NCI-H524 (cell line): ENCODE measurements at places on chromosomes 12 and 14.
A peak's percentile ranks its signal among the peaks of the same experiment; 100 is the strongest.

DNA sequence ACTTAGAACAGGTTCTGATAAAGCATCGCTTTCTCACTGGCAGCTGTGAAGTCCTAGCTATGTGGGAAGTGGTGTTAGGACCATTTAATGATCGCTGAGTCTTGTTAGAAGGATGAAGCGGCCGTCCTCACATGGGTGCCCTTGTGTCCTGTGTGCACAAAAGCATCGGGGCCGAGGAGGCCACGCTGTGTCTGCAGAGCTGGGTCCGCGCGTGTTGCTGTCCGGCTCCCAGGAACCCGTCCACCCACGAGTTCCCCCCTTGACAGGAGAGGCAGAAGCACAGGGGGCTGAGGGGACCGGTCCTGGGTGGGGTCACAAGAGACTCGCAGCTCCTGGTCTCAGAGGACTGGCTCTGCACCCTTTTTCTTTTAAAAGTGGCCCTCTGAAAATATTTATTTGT lies 90.4 kb downstream of the ADGRD1 start:
- no peak for DNase-seq

GRCh38 chr12:11497995-11498394 lies 102.6 kb upstream of the PRB2 start:
- no peak for DNase-seq

DNA sequence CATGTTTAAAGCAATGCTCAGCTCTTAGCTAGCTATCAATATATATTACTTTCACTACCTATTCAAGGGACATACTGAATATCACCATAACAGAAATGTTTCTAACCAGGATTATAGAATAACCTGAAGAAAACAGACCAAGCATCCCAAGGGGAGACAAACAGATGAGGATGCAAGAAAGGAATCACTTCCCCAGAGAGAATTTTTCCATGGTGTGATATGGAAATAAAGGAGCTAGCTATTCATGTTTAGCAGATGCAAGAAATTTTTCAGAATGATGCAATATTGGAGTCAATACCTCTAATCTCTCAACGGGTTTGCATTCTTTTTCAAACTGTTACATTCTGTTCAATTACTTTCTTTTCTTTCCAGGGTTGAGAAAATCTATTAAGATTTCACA lies 538.9 kb upstream of the FLRT2 start:
- no peak for DNase-seq

DNA sequence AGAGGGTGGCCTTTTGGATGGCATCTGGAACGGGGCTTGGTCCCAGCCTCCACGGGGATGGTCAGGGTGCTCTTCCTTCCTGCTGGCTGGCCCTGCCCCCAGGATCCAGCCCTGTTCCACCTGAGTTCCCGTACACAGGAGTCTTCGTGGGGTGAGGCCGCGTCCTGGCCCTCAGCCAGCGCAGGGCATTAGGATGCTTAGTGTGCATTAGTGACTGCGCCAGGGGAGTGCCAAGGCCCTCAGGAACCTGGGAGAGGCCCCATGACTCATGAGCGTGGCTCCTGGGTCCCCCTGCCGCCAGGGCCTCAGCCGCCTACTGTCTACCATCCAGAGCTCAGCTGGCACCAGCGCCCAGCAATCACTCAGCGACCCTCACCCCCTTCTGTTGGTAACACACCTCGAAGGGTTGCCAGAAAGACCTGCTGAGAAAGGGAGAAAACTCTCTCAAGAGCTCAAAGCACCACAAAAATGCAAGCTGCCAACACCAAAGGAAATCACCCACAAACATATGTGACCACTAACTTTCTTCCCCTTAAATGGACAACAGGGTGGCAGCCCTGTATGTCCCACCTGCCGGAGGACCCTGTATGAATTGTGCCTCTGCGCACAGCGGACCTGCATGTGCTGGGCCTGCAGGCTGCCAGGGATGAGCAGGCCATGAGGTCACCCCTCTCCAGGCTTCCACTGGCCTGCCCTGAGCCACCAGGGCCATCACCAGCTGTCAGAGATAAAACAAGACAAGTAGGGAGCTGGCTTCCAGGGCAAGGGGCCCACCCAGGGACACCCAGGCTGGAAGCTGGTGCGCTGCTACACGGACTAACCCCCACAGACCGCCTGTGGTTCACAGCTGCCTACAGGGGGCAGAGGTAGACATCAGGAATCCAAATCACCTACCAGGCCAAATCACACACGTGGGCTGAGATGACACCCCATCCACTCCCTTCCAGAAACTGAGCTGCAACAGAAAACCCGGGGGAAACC lies 28.7 kb downstream of the CCDC85C start:
- peak; percentile 77 for DNase-seq

DNA sequence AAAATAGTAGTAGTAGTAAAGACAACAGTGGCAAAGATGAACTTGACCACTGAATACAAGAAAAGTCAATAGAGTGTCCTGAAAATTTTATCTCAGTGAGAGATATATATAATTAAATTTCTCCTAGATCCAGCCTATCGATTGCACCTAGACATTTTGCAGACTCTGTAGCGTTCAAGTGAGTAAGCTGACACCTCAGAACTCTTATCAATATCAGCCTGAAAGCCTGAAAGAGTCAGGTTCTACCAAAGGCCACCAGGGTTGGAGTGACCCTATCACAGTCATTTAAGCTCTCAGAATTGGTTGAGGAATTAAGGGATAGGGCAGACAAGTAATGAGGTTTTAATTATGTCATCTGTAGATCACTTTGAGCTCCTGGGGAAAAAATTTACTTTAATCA lies 174.6 kb downstream of the SRGAP1 start:
- no peak for DNase-seq

DNA sequence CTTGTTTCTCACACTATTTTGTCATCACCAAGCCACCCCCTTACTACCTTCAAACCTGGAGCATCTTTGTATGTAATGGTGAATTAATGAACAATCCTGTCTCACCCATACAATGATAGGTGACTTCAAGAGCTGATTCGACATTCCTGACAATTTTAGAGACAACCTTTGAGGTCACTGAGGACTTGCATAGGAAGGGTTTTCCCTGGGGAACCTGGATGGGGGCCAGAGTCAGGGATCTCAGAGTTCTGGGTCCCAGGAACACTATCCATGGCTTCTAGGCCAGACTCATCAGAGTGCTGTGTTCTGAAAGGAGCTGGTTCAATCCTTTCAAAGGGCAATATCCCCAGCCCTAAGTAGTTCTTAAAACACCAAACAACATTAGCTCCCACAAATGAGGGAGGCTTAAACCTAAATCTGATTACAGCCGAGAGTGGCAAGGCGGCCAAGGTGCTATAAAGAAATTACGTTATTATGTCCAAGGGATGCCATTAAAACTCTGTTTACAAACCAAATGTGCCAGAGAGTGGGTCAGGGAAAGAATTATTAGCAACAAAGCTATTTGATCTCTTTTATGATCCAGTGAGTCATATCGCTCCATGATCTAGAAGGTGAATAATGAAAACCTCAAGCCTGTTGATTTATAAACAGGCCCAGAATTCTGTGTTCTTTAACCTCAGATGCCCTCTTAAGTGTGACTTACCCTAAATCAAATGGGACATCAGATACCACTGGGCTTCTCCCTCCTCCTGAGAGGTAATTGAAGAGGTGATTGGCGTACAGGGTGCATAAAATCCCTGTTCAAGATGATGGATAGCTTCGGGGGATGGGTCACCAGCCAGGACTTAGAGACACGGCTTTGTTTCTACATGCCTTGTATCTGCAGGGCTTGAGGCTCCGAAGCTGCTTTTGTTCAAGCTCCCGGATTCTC lies 230.2 kb upstream of the TBX3 start:
- no peak for DNase-seq

GRCh38 chr14:73264080-73264884 lies 27.0 kb downstream of the PAPLN start:
- no peak for DNase-seq

DNA sequence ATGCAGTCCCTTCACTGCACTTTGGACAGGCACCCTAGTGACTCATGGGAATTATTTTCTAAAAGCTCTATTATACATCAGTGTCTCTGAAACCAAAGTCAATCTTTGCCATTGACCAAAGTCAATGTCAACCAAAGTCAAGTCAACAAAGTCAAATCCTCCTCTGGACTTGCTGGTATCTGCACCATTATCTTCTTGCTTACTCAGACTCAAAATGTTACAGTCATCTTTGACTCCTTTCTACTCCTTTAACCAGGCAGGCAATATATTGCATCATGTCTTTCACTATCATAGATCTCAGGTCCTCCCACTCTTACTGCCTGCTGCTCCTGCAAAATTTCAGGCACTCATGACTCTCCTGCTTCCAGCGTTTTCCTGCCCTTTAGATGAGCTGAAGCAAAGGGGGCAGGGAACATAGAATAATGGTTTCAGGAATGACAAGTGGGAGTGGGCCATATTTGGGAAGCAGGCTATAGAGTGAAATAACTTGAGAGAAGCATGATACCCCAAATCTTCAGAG lies 39.2 kb downstream of the IGF1 start:
- no peak for DNase-seq

GRCh38 chr12:639566-639965 lies 23.7 kb downstream of the NINJ2 start:
- DNase-seq, result no peak

DNA sequence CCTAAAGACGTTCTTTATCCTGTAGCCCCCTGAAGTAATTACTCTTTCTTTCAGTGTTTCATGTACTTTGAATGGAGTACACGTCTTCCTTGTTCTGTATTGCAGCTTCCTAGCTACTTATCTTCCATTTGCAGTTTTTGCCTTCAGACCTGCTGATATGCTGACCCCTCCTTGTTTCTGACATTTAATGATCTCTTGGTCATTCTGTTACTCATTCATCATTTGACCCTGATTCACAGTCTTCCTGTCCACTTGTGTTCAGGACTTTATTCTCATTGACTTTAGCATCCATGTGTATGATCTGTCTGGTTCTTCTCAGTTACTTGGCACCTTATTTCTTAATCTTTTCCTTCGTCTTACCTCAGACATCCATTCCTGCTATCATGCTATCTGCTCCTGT lies 22.2 kb downstream of the CPSF2 start:
- no peak for DNase-seq

- DNase-seq, result no peak
Observed at GRCh38 chr14:39673270-39673711, 241.1 kb upstream of the FBXO33 start.

- peak; percentile 69 for DNase-seq
Observed at GRCh38 chr12:56488041-56488955, at the start of gene GLS2. GLS2 (minus strand) TSS chr12:56488161; CDS start chr12:56488118, 43 bp downstream.

- no peak for DNase-seq
Observed at GRCh38 chr12:132033627-132034026, 83.9 kb downstream of the EP400 start.

DNA sequence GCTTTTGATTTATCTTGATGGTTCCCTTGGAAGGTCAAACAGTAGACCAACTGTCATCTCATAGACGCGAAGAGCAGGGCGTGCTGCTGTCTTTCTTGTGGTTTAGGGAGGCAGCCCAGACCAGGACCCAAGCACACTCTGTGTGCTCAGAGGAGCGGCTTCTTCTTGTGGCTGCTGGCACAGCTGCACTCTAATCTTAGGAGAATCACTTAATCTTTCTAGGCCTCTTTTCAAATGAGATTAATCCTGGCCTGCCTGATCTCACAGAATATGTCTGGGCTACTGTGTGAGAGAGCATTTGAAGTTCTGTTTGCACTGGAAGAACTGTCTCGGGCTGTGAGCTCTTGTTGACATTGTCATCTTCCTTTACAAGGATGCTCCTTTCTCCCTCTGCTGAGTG lies 60.0 kb upstream of the TRAF3 start:
- DNase-seq, result peak; percentile 93

- no peak for DNase-seq
Observed at GRCh38 chr14:90720832-90721231, 95.4 kb downstream of the TTC7B start.

DNA sequence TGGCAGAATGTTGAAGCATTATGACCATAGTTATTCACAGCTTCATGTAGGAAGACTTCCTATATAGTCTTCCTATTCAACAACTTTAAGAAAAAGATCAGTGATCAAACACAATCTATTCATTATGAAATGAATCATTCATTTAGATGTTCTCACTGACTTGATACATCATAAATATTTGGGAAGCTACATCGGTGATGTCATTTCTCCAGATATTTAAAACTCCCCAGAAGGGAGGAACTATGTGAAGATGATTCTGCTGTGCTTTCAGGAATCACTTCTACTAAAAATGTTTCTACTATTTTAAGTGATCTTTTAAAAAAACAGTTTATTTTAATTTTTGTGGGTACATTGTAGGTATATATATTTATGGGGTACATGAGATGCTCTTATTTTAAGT lies 316.4 kb downstream of the BCAT1 start:
- DNase-seq, result no peak

- DNase-seq, result no peak
Observed at GRCh38 chr14:24870949-24871701, 178.8 kb downstream of the STXBP6 start.
